ENCODE measurements at places on chromosomes 2 and 18.
A peak's percentile ranks its signal among the peaks of the same experiment; 100 is the strongest.

GRCh38 chr2:168501466-168502065, 45.5 kb downstream of the CERS6 start:
- peaks cover 2% of the 10 kb centered on the region for H3K36me3 ChIP-seq
- peaks cover 10% of the 10 kb centered on the region for H3K4me1 ChIP-seq
- no peak overlapping the region for H3K27ac ChIP-seq
- H3K4me3 ChIP-seq, result no peak overlapping the region
- H3K27me3 ChIP-seq, result no peaks in the 10 kb centered on the region

- H3K4me3 ChIP-seq, result no peak overlapping the region
- H3K4me1 ChIP-seq, result no peaks in the 10 kb centered on the region
- no peak overlapping the region for H3K27ac ChIP-seq
- no peaks in the 10 kb centered on the region for H3K36me3 ChIP-seq
- no peak for DNase-seq
Measured at GRCh38 chr18:50696436-50696835, 123.4 kb downstream of the MRO start.

DNA sequence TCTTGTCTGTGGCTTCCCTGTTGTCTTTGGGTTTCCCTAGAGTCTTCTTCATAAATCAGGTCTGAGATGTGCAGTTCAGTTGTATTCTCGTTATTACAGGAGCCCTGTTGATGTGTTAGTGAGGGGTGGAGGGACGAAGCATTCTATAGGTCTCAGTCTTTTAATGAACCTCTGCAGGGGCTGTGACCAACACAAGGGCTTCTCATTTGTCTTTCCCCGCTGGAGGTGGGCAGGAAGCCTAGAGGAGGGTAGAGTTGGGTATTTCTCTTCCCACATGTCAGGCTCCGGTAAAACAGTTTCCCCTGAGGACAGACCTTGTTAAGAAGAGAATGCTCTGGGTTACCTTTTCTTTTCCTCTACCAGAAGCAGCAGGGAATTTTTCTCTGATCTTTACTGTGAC, 31.2 kb downstream of the PROC start:
- DNase-seq, result peak; percentile 59
- peaks cover 12% of the 10 kb centered on the region for H3K4me1 ChIP-seq
- H3K27ac ChIP-seq, result no peak overlapping the region
- H3K4me3 ChIP-seq, result no peak overlapping the region

GRCh38 chr18:13007248-13007560, 16.0 kb downstream of the CEP192 start:
- H3K4me3 ChIP-seq, result no peak overlapping the region
- H3K4me1 ChIP-seq, result no peaks in the 10 kb centered on the region
- no peak for DNase-seq
- no peaks in the 10 kb centered on the region for H3K27me3 ChIP-seq

DNA sequence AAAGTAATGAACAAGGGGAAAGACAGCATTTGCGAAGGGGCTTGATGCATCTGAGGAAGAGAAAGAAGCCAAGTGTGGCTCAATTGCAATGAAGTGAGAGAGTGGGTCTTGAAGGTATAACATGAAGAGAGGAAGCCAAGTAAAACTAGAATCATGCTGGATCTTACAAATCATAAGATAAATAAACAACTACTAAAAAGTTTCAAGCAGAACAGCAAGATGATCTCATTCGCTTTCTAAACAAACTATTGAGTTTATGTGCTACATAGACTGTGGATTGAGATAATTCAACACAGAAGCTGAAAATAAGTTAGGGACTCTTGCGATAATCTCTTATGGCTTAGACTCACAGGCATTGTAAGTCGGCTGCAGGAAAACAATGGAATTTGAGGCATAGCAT, 1310.5 kb upstream of the NRXN1 start:
- H3K4me3 ChIP-seq, result no peak overlapping the region
- H3K27me3 ChIP-seq, result no peaks in the 10 kb centered on the region
- H3K27ac ChIP-seq, result no peak overlapping the region
- DNase-seq, result no peak
- H3K36me3 ChIP-seq, result no peaks in the 10 kb centered on the region

Data from osteocyte (in vitro differentiated cells).